Psoas muscle (tissue), 8 donors: ENCODE measurements at places on chromosomes 1 and 21. TPM values are rescaled to one million over a fixed set of nuclear protein-coding genes. Genes with fewer than 3 reads are reported as not detected.

Gene KLHDC7A
- total RNA-seq, result not detected

Gene PDE9A
- 1.4 TPM for total RNA-seq

Gene LCK
- 0.81 TPM for total RNA-seq

Gene XCL1
- not detected for total RNA-seq

Gene HSD3B1
- not detected for total RNA-seq

Gene MNDA
- total RNA-seq, result 1.4 TPM

Gene PTCH2
- total RNA-seq, result 0.14 TPM

Gene RNU1-3
- 4,558 TPM for total RNA-seq

Gene S100A5
- total RNA-seq, result not detected

Gene AQP10
- total RNA-seq, result not detected

Gene WDR64
- not detected for total RNA-seq

Gene BGLAP
- 0.34 TPM for total RNA-seq

Gene TTC39A
- total RNA-seq, result 6.0 TPM

Gene SPOCD1
- 0.15 TPM for total RNA-seq

Gene MTARC2
- 9.2 TPM for total RNA-seq

Gene PAQR6
- total RNA-seq, result 0.86 TPM
